ENCODE measurements at places on chromosomes 1 and 21. TPM values are rescaled to one million over a fixed set of nuclear protein-coding genes. Genes with fewer than 3 reads are reported as not detected.

- no peak for DNase-seq
These were observed 775.0 kb downstream of the USP25 start for GRCh38 chr21:16504766-16505165.

- peak; percentile 31 for DNase-seq
These were observed 86.7 kb downstream of the PROX1 start for GRCh38 chr1:214074477-214074876.

DNA sequence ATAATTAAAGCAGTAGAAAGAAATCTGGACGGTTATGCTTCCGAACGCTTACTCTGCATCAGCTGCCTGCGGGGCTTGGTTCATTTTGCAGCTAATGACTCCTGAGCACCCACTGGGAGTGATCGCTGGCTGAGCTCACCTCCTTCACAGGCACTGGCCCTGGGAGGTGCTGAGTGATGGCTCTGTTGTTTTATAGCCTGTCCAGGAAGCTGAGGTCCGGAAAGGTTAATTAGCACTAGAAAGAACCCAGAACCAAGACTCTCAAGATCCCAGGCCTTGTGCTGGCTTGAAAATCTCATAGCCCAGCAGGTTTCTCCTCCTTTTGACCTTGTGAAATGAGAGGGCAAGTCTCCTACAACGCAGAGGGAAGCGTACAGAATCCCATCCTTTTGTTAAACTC lies 226.2 kb downstream of the AJAP1 start:
- DNase-seq = no peak

DNA sequence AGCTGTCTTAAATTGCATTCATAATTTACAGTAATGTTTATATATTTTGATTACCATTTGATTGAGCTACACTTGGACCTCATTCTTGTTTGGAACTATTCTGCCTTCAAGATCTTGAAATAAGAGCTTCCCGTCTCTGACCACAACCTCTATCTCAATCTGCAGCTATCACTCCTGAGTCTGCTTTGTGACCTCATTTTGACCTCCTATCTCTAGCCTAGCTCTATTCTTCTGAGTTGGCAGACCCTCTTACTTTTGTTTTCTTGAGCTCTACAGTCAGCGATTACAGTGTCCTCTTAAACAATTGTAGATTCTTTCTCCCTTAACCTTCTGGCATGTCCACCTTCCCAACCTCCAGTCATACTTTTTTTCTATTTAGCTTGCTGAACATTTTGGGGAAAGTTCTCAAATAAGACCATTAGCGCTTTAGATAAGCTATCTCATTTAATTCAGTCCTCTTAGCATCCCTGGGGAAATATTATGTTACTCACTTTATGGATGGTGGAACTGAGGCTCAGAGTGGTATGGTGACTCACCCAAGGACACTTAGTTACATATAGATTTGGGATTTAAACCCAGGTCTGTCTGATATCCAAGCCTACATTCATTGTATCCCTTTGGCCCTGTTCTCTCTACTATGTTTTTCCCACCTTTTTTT lies 19.1 kb downstream of the RPAP2 start:
- no peak for DNase-seq

DNA sequence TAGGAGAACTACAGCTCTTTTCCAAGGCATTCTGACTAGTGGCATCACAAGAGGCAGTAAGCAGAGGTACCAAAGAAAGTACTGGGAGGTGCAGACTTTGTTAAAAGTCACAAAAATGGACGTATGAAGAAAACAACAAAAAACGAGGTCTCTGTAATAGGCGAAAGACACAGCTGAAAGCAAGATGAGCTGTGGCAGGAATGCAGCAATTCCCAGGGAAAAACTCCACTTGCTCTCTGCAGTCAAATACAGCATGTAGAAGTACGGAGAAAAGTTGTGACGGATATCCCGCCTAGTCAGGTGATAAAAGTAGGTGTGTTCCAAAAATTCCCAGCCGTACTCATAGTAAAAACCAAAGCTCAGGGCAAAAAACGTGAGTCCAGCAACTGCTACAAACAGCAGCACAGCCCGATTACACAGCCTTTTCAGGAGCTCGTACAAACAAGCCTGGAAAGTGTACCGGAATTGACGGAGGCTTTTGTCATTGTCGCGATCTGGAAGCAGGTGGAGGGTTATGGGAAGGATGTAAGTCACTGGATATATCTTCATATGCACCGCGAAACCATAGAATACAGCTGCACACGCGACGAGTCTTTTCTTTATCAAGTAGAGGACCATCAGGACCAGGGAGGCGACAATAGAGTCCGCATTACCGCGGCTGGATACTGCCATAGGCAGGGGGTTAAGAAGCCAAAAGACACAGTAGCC lies 979 bp downstream of the PIGM start:
- DNase-seq = peak; percentile 27

GRCh38 chr1:79204779-79205479 lies 198.4 kb upstream of the ADGRL4 start:
- DNase-seq = no peak

DNA sequence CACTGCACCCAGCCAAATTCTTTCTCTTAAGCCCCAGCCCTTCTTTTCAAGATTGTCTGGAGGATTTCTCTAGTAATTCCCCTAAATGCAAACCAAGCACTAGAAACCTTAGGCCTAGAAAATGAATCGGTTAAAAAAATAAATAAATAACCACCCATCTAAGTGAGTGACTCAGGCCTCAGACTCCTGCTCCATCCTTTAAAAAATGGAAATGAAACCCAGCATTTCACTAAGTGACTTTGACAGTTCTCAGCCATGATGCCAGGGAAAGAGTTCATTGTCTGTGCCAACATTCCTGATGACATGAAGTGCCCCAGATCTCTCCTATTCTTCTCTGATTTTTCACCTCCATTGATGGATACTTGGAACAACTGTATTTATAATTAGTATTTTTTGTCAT lies 415.2 kb upstream of the DAB1 start:
- no peak for DNase-seq

GRCh38 chr1:2499986-2500596 lies 24.0 kb downstream of the PLCH2 start:
- DNase-seq = peak; percentile 27

DNA sequence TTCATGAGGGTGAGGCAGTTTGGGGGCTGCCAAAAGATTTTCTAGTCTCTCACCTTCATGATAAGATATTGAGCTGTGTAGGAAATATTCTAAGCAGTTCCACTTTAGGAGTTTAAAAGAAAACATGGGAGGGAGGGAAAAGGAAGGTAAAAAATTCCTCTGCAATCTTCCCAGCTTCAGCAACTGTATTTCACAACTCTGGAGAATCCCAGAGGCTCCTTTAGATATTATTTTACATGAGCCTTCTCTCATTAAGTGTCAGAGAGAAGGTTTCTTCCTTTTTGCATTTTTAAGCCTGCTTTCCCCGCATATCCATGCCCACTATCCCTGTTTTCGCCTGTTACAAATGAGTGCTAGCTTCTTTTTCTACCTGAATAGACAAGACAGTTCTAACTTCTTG lies 289.4 kb downstream of the CHRM3 start:
- DNase-seq = no peak

DNA sequence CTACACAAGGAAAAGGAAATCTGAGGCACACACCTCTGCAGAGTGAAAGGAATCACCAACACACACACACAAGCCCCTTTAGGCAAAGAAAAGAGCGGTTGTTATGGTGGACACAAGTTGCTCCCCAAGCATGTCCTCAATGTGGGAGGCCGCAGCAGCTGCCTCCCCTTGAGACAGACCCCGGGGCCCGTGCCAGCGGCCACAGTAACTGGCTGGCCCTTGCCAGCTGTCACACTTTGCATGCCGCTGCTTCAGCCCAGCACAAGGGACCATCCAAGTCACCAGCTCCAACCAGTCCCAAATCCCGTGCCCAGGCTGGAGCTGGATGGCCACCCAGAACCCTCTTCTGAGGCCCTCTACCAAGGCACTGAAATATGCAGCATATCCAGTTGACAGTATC lies 2.9 kb upstream of the OLIG1 start:
- DNase-seq = no peak

- no peak for DNase-seq
These were observed 409.9 kb upstream of the C1orf87 start for GRCh38 chr1:60483509-60483908.

- peak; percentile 11 for DNase-seq
These were observed 106.8 kb downstream of the LMO4 start for GRCh38 chr1:87435484-87435883.

DNA sequence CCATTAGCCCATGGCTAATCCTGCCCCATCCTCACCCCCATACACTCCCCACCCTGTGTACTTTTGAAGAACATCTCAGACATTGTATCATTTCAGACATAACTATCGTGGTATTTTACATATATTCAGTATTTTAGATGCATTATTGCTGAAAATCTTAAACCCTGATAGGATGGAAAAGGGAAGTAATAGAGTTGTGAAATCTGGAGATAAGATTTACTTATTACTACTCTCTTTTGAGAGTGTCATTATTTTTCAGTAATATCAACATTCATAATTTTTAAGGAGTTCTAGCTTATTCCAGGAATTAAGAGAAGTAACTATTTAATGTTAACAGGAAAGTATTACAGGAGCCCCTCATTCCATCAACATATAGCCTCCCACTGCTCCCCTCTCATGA lies 34.4 kb downstream of the ADCY10 start:
- no peak for DNase-seq

GRCh38 chr1:46659307-46659870 lies 8.8 kb downstream of the ATPAF1 start:
- no peak for DNase-seq

GRCh38 chr1:93784538-93784937 lies 94.5 kb downstream of the DNTTIP2 start:
- no peak for DNase-seq

DNA sequence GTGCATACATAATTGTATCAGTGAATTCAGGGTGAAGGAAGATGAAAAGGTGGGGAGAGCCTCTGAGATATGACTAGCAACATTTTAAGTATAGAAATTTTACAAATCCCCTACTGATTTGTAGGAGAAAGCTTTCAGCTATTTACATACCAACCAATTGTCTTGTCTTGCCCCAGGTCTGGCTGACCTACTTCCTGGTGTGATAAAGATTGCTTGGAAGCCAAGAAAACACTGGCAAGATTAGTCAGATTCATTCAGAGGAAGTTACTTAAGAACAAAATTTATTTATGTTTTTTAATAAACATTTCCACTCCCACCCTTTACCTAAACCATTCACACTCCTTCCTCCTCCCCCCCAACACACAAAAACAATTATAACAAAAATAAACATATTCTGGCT lies 17.5 kb downstream of the PTGS2 start:
- DNase-seq = no peak

- no peak for DNase-seq
These were observed 150.5 kb downstream of the KAZN start for GRCh38 chr1:14748977-14749376.

GRCh38 chr1:53220962-53221286 lies 490 bp upstream of the CZIB start:
- peak; percentile 4 for DNase-seq

DNA sequence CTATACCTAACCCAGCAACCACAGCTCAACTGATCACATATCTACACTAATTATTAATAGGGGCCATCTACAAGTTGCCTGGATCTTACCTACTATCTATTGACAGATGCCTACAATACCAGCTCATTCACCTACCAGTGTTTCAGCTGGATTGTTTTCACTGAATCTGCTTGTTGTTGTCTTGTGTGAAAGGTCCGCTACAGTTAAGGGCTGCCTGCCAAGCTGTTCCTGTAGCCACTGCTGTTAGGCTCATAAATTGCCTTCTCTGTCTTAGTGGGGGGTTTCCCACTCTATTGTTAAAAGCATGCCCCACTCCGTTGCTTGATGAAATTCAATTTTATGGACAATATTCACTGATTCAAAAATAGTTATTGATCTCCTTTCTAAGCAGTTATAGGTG lies 199.7 kb upstream of the TMPRSS15 start:
- DNase-seq = no peak

DNA sequence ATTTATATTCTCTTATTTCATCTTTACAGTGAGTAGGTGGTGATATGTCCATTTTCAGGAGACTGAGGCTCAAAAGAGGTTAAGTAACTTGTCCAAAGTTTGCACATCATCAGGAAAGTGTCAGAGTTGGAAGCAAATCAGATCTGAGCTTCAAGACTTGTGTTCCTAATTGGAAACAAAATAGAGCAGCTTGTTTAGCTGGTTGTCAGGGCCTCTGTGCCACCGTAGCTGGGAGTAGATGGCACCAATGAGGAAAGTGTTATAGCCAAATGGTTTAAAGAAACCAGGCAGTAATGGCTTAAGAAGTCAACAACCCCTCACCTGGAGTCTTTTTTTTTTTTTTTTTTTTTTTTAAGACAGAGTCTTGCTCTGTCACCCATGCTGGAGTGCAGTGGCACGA lies 19.7 kb downstream of the AGO1 start:
- DNase-seq = no peak

DNA sequence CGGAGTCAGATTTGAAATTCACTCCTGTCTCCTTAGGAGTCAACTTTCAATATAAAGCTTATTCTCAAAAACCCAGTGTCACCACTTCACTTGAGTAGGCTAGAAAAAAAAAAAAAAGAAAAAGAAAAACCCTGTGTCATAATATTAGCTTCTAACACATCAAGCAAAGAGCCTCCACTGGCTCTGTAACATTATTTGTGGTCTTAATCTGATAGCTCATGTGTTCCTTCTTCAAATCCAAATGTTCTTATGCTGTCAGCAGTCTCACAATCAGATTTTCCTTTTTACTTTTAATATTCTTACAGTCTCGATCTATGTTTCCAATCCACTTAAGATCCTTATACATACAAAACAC lies 26.1 kb upstream of the PSMG1 start:
- DNase-seq = no peak

DNA sequence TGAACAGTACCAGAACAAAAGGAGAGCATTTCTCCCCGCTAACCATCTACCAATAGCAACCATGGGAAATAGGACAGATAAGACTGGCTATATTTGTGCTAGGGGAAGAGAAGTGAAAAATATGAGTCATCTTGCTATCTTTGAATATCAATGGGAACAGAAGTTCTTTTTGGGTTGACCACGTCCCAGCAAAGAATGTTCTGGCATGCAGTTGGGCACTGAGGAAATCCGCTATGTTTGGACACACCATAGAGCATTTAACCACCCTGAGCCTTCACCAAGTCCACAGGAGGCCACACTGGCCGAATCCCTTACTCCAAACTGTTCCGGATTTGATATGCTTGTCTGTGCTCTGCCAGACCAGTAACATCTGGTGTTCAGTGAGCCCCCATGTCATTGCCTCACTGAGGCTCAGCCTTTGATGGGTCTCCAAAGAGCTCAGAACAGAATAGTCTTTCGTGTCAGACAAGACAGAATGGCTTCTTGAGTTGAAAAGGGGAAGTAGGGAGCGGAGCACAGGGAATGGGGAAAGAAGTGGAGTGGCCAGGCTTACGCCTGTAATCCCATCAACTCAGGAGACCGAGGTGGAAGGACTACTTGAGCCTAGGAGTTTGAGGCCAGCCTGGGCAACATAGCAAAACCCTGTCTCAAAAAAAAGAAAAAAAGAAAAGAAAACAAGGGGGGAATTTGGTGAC lies 81.4 kb downstream of the SMYD2 start:
- DNase-seq = peak; percentile 50

IFI6 gene
- 32.0 TPM for total RNA-seq

KLHL17 gene
- 2.9 TPM for total RNA-seq

DIRAS3 gene
- 346 TPM for total RNA-seq

RNF2 gene
- 18.8 TPM for total RNA-seq

TNFRSF25 gene
- 5.1 TPM for total RNA-seq

NR0B2 gene
- total RNA-seq = not detected

UBXN10 gene
- total RNA-seq = not detected

SLC9A1 gene
- 2.3 TPM for total RNA-seq

ZBTB8OS gene
- total RNA-seq = 54.6 TPM

RHD gene
- total RNA-seq = not detected

HORMAD1 gene
- not detected for total RNA-seq

KRTAP19-3 gene
- total RNA-seq = not detected

HTR6 gene
- not detected for total RNA-seq

Measured in A172 (cell line).